ENCODE measurements at places on chromosomes 2 and 18.

GRCh38 chr2:102677244-102678215 lies 58.2 kb downstream of the SLC9A2 start:
- DNase-seq = no peak

DNA sequence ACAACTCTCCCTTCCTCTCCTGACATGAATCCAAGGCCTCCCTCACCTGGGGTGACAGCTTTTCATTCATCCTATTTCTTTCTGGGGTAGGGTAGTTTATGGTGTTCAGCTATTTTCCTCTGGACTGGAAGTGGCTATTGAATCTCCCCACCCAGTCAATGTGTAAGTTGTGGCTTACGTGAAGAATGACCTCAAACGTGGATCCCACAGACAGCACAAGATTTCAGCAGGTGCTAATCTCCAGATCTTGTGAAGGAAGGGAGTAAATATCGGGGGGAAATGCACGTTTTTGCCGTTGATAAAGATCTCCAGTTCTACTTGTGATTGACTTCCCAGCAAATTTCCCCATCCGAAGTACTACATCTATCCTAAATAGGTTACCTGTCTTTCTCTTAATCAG lies 71.4 kb upstream of the THOC1 start:
- no peak for DNase-seq

DNA sequence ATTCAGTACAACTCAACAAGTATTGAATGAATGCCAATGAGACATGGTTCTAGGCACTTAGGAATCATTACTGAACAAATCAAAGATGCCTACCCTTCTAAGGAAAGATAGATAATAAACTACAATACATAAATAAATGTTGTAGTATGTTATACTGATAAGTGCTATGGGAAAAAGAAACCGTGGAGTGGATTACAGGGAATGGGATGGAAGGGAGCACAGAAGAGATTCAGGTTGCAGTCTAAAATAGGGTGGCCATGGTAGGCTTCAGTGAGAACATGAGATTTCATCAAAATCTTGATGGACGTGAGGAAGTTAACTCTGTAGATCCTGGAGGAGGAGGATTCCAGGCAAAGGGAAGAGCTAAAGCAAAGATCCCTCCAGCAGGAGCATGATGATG lies 17.9 kb upstream of the CREB1 start:
- no peak for DNase-seq

GRCh38 chr2:36427790-36428243 lies 72.2 kb downstream of the CRIM1 start:
- DNase-seq = no peak

GRCh38 chr2:158753641-158754611 lies 41.2 kb upstream of the DAPL1 start:
- peak; percentile 26 for DNase-seq

DNA sequence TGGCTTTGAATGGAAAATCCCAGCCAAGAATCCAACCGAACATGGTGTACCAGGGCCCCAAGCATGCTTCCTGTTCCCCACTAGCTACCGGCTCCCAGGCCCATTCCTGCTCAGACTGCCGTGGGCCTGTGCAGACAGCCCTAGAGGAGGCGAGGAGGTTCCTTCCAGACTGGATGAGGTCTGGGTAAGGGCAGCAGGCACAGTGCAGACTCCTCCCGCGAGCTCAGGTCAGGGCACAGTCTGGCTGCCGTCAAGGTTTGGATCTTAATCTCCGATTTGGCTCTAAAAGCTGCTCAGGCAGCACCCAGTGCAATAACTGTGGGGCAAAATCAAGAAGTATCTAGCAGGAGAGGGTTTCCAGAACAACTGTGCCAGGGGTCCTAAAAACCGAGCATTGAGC lies 19.3 kb upstream of the TTR start:
- DNase-seq = no peak

GRCh38 chr18:36078751-36079529 lies 11.6 kb upstream of the RPRD1A start:
- DNase-seq = no peak

GRCh38 chr2:46495231-46496030 lies 16.1 kb downstream of the TMEM247 start:
- DNase-seq = no peak

DNA sequence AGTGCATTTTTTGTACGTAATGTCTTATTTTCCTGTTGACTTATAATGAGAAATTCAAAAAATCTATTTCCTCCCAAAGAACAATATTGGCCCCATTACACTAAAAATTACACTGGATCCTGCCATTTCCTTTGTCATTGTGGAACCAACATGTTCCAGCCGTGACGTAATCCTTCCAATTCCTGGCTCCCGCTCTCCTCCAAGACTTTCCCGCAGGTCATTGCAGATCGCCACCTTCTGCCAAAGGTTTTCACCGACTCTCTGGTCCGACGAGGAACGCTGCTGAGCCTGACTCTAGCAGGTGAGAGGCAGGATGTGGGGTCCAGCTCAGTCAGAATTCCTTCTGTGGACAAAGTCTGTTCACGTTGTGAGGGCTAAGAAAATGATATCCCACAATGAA lies 38.0 kb downstream of the PTGR3 start:
- no peak for DNase-seq

DNA sequence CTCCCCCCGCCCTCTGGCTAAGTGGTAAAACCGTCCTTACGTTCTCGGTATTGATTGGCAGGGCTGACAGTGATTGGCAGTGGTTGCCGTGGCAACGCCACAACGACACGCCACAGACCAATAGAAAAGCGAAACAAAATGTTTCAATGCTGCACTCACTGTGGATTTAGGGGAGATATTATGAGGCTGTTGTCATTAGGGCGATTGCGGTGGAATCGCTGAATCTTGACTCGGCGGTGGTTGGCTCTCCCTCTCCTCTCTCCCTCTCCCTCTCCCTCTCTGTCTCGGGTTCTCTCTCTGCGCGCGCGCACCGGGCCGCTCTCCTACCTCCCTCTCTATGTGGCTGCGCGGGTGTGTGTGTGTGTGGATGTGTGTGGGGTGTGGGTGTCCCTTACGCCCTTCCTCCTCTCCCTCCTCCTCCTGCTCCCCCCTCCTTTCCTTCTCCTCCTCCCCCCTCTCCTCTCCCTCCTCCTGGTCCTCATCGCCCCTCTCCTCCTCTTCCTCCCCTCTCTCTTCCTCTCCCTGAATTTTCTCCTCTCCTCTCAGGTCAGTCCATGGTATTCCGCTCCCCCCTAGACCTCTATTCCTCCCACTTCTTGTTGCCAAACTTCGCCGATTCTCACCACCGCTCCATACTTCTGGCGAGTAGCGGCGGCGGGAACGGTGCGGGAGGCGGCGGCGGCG lies at the start of gene SIX3:
TSS of gene SIX3 (plus strand) at position 152 of the 684 bp plus-strand sequence. CDS start at position 555, 403 bp downstream.
- DNase-seq = peak; percentile 63

- DNase-seq = no peak
Observed at GRCh38 chr2:121093692-121094091, 191.3 kb downstream of the TFCP2L1 start.

GRCh38 chr18:22439447-22439846 lies 21.7 kb upstream of the CTAGE1 start:
- no peak for DNase-seq

DNA sequence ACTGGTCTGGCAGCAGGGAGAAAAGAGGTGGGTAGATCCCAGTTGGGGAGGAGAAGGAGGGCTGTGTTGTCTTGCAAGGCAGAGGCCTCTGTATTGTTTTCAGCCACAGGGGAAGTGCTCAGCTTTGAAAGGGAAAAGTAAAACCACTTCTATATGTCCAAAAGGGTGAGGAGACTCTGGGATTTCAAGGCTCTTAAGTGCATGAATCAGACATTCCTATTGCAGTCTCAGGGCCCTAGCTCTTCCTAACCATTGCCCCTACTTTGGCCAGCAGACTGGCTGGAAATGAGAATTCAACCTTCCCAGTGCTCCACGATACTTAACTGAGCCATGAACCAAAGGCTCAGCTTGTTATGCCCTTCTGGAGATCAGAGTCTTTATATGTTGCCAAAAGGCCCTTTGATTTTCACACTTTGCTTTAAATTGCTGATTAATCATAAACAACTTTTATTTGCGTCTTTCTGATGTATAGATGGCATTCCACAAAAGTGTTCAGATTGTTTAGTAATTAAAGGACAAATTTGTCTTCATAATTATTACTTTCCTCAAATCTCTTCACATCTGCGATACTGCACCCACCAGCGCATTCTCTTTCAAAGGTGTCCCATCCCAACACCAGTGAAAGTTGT lies 313.8 kb upstream of the MMADHC start:
- DNase-seq = no peak

GRCh38 chr2:34851804-34852203 lies 1252.7 kb upstream of the FAM98A start:
- no peak for DNase-seq

DNA sequence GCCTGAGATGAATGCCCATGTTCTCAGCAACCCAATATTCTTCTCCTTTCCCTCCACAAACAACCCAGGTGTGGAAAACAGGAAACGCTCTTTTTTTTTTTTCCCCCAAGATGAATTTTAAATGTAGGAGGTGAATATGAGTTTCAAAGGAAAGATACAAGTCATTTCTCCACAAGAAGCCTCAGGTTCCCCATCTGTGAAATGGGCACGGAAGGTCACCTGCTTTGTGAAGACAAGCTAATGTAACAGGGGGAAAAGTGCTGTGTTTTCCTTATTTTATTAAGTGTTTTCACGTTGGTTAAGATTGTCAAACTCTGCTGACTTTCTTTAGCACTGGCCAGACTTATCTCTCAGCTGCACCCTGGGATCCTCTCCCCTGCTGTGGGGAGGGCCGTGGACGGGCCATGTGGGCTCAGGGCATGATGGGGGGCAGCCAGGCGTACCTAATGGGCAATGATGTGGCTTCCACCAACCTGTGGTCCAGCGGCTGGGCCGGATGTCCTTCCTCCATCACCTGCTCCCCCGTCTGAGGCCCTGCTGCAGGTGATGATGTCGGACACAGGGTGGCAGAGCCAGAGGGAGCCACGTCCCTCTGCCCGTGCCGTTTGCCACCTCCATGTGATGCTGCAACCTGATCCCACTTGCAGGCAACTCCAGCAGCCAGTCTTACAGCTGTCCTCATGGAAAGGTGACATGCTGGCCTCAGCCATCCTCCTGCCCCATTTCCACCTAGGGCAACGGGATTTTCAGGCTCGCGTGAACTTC lies 130.0 kb upstream of the PXDN start:
- no peak for DNase-seq

GRCh38 chr2:221822416-221822815 lies 250.3 kb upstream of the EPHA4 start:
- DNase-seq = no peak

DNA sequence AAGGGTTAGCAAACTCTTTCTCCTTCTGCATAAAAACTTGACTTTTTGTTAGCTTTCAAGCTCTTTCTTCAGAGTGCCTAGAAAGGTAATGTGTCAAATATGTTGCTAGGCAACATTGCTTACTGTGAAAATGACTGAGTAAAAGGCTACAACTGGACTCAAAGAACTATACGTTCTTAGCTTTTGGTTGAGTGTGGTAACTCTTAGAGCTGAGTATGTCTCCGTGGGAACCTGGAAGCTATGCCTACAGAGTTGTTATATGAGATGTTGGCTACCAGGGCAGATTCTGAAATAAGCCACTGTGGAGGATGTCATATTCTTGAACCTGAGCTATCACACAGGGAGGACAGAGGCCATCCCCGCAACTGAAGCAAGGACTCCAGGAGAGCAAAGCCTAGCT lies 105.5 kb downstream of the ARL6IP6 start:
- DNase-seq = no peak

DNA sequence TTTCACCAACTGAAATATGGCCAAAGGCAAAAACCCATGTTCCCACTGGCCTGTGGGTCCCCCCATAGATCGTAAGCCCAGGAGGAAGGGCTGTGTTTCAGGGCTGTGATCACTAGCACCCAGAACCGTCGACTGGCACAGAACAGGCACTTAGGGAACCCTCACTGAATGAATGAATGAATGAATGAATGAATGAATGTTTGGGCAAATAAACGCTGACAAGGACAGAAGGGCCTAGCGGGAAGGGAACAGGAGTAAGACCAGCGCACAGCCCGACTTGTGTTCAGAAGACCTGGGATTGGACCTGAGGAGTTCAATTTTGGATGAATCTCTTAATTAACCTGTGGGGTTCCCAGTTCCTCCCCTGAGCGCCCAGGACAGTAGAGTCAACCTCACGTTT lies 76.2 kb downstream of the TPO start:
- no peak for DNase-seq

GRCh38 chr2:74186038-74186437 lies 7.4 kb upstream of the MOB1A start:
- peak; percentile 60 for DNase-seq

- DNase-seq = no peak
Observed at GRCh38 chr2:66789741-66790140, 354.8 kb downstream of the MEIS1 start.

GRCh38 chr18:6731222-6731596 lies 1.7 kb downstream of the ARHGAP28 start:
- DNase-seq = no peak

DNA sequence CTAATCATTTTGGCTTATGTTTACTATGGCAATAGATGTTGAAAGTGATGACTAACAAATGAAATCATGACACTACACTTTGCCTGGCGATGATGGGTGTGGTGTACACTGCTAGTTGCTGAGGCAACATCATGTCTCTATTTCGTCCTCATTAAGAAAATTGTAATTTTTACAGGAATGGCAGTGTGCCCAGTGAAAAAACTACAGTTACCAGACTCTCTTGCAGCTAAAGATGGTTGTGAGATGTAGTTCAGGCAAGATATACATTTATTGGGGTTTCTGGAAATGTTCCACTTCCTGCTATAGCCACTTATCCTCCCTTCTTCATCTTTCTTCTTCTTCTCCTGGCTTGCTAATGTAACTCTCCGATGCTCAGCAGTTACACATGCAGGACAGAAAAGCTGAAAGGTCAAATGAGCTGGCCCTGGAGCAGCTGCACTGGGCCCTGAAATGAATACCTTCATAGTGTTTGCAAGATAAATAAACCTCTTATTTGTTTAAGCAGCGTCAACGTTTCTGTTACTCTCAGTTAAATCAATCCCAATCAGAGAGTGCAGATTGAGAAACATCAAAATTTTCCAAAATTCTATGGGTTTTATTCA lies 46.0 kb downstream of the SOCS6 start:
- no peak for DNase-seq

- DNase-seq = no peak
Observed at GRCh38 chr18:25798046-25798445, 292.4 kb downstream of the SS18 start.

DNA sequence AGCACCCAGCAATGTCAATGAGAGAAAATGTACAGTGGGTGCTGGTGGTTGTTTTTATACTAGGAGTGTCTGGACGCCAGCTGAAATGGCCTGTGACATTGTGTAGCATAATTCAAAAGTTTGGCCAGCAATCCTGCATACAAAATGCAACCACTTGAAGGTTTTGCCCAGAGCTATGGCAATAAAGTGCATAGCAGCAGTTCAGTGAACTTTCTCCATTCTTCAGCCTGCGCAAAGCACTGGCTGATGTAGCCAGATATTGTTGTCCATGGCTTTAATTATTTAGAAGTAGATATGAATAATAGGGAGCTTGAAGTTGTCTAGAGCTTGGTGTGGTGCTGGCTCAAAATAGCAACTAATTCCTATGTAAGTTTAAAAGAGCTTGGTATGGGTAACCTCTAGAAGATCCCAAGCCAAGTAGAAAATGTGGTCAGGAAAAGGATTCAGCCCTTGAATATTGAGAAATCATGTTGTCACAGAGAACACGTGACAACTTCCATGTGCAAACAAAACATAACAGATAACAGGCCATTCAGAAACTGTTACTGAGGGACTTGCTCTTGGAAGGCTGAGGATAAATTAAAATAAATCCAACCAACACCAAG lies 33.3 kb upstream of the PGAP1 start:
- no peak for DNase-seq
